ENCODE measurements at places on chromosomes 1 and 21. TPM values are rescaled to one million over a fixed set of nuclear protein-coding genes. Genes with fewer than 3 reads are reported as not detected.

The TRAF3IP3 gene
- 8.4 TPM for total RNA-seq

The C1orf87 gene
- total RNA-seq = 5.1 TPM

The HES2 gene
- total RNA-seq = 11.4 TPM

The RNF187 gene
- total RNA-seq = 105 TPM

GRCh38 chr1:151238467-151238739 lies 16.1 kb upstream of the PSMD4 start:
- no peak for DNase-seq

DNA sequence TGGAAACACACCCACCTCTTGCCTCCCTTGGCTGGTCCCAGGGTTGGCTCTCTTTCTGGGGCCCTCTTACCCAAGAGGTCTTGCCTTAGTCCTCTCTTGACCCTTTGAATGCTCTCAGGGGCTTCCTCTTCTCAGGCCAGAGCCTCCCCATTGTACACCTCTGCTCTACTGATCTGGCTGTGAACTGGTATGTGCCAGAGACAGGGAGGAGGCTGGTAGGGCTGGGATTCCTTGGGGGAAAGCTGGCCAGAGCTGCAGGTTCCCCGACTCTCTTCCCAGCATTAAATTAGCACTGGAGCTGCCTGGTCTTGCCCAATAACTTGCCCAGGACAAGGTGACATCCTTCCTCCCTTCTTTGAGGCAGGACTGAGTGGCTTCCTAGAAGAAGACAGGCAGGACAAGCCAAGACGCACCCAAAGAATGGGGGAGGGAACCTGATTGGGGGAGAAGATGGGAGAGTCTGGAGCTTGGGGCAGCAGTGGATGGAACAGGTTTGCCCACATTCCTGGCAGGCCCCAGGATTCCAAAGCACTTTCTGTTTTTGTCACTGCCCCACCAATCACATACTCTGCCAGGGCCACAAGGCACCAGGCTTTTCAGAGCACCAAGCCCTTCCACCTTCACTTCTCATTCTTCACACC lies 37.2 kb upstream of the CITED4 start:
- DNase-seq = peak; percentile 64

DNA sequence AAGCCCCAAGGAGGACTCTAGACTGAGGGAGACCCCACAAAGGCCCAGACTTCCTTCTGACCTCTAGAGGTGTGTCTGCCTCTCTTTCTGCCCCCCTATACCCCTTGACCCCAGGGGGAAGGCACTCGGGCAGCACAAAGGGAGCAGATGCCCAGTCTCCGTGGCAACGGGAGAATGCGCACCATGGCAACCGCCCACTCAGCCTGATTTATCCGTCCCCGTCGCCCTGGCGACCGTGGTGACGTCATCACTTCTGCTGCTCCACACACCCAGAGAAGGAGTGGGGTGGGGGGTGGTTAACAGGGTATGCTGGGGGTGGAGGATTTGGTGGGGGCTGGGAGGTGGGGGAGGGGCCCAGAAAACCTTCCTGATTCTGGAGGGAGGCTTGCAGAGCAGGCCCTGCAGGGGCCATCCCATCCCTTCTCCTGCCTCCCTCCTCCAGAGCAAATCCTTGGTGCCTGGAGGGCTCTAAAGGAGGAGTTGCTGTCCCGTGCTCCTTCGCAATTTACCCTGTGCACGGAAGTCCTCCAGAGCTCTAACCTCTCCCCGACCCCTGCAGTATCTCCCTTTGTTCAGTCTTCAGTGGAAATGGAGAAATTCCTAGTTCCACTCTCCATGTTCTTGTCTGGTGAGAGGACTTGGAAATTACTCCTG lies 6.3 kb downstream of the CELF3 start:
- peak; percentile 70 for DNase-seq
